Stimulated activated CD4-positive, alpha-beta T cell treated with anti-CD3 and anti-CD28 coated beads, Interleukin-15, amount 100 ng/mL, for 48 hours (primary cell): ENCODE measurements at places on chromosomes 5 and 9.
A peak's percentile ranks its signal among the peaks of the same experiment; 100 is the strongest.

GRCh38 chr9:110160685-110161084, 47.3 kb downstream of the C9orf152 start:
- no peak for DNase-seq

DNA sequence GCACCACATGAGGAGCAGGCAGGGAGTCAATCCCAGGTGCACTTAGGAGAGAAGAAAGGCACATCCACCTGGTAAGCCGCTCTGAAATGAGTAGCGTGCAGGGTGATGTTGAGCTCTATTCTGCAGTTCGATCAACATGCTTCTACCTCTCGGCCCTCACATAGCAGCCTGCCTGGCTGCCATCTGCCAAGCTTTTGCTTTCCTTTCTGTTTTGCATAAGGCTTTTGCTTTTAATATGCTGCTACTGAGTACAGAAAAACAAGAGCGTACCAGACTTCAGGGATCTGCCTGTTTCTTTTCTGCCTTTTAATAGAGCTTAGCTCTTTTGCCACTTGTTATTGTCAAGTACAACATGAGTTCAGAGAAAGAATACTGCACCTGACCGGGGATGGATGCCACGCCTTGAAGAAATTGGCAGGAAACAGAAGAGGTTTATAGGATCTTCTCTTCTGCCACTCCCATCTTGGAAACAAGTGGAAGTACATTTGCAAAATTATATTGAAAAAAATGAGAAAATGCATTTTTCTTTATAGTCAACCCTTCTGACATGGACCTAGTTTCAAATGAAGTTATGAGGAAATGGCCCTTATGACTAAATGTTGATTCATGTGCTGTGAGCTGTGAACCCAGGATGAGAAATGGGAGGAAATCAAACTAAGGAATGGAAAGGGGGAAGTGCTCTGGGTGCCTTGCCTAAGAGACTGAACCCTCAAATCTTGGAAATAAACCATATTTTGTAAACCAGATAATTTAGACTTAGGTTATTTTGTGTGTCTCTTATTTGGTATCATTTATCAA, 4.0 kb upstream of the FCHO2 start:
- no peak for DNase-seq

DNA sequence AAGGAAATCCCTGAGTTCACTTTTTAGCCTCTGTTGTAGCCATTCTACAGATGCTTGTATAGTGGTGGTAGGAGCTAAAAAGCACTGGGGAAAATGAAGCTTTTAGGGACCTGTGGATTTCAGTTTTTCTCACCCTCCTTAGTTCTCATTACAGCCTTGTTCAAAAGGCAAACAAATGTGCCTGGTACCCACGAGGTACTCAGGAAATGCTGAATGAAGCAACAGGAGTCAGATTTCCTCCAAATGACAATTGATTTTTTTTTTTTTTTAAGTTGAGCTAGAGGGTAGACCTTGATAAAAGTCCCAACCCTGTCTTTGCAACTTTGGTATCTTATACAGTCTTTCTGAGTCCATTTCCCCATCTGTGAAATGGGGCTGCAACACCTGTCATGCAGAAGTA, 21.3 kb upstream of the TMOD1 start:
- DNase-seq = no peak

- DNase-seq = no peak
Observed at GRCh38 chr9:131043087-131043486, 34.1 kb downstream of the LAMC3 start.

GRCh38 chr5:157745041-157745456, 1.5 kb downstream of the LSM11 start:
- no peak for DNase-seq

DNA sequence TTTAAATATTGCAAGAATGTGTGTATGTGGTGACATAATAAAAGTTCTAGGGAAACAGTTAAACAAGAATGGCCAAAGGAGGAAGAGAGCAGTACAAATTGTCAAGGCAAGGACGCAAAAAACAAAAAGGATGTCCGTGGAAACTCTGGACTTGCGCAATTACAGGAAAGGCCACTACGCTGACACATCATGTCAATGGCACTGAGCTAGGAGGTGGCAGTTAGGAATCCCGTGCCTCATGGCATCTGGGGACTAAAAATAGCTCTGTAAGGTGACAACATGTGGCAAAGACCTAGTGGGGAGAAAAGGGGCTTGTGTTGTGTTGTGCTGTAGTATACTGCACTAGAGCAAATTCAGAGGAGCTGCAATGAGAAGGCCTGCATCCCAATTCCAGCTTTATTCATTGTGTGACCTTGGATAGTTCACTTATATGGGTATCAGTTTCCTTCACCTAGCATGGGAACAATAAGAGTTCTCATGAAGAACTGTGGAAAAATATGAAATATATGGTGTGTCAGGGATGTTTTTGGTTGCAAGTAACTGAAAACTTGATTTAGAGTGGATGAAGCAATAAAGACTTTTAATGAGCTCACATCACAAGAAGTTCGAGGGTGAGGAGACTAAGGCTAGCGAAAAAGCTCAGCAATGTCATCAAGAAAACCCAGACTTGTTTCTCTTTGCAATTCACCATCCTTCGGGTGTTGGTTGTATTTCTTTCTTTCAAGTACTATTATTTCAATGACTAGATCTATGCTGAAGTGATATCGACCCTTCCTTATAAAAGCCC, 124.1 kb upstream of the STC2 start:
- no peak for DNase-seq

DNA sequence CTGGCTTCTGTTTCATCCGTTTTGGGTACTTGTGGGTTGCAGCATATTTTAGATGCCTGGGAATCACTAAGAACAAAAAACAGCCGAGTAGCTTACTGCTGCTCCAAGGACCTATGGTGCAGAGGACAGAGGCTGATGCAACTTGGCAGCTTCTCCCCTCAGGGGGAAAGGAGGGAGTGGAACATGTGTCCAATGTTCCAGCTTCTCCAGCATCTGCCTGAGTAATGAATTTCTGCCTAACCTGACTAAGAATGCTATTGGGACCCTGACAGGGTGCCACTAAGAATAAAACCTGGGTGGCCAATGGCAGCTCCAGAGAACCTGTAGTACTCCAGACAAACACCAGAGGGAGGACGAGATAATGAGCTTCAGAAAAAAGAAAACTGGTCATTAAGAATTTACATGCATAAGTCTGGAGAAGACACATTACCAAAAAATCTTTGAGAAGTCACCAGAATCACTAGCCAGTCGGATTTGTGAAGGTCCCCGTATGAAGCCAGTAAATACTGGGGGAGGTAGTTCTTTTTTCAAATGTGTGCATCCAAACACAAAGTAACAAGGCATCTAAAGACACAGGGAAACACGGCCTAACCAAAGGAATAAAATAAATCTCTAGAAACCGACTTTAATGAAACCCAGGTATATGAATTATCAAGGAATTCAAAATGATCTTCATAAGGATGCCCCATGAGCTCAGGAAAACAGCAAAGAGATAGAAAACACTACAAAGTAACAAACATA, 293.5 kb downstream of the HINT1 start:
- DNase-seq = peak; percentile 30

DNA sequence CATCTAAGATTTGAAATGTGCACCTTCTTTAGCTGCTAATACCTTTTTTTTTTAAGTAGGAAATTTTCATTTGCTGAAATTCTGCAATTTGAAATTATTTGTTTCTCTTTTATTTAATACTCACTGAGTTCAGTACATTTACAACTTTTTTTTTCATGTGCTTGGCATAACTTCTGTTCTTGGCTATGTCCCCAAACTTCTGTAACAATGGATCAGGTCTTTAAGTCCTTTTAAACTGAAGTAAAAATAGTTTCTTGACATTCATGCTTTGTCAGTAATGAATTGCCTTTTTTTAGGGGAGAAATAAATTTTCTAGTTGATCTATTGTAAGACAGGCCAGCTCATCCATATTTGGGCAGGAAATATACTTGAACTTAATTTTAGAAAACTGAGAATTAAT, 41.5 kb downstream of the EDIL3 start:
- no peak for DNase-seq

GRCh38 chr9:124814164-124814535, 37.2 kb downstream of the OLFML2A start:
- no peak for DNase-seq

DNA sequence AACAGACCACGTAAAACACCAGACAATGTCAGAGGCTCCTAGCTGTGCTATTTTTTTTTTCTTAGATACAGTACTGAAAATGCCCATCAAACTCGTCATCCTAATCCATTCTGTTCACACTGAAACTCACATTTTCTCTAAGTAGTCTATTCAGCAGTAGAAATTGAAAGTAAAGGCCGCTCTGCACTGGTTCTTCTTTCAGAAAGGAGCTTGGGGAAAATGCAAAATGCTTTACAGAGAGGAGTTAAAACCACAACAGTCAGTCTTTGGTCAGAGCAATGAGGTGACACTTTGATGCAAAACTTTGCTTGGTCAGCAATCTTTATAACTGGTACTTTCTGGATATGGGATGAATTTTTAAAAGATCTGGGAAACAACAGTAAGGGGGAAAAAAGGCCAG, 43.8 kb upstream of the SUSD1 start:
- no peak for DNase-seq

GRCh38 chr9:115653171-115653606, 500.4 kb upstream of the PAPPA start:
- no peak for DNase-seq

DNA sequence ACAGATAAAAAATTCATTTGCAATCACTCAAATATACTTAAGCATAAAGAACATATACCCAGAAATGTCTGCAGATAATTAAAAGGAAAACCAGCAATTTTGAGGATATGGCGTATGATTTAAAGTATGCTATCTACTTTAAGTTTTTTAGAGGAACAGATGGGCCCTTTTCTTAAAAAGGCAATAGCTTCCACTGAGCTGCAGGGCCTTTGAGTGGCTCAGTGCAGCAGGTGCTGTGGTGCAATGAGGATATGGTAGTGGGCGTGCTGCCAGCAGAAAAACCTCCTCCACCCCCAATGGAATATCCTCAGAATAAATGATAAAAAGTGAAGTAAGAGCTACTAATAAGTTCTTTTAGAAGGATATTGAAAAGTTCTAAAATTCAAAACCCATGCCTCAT, 814.5 kb downstream of the MTRR start:
- DNase-seq = no peak

GRCh38 chr5:173563246-173563645, 53.2 kb downstream of the BOD1 start:
- no peak for DNase-seq

DNA sequence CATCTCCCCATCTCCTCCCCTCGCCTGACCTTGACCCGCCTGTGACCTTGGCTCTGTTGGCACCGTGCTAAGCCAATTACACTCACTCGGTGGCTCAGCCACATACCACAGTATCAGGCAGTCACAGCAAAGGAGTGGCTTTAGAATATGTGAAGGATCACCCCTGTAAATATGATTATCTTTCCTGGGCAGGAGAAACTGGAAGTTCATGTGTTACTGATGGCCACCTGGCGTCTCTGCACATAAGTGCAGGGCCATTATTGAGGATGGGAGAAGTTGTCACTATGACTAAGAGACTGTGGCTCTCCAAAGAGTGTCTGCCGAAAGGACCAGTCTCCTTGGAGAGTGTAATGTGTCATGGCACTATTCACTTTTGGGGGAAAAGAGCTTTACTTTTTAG, 116.9 kb upstream of the S1PR3 start:
- DNase-seq = no peak
